ENCODE measurements at places on chromosomes 2 and 18.

GRCh38 chr2:119174216-119174992 lies 15.9 kb upstream of the C1QL2 start:
- peak; percentile 28 for DNase-seq

- no peak for DNase-seq
Observed at GRCh38 chr2:107312240-107312639, 426.3 kb upstream of the ST6GAL2 start.

DNA sequence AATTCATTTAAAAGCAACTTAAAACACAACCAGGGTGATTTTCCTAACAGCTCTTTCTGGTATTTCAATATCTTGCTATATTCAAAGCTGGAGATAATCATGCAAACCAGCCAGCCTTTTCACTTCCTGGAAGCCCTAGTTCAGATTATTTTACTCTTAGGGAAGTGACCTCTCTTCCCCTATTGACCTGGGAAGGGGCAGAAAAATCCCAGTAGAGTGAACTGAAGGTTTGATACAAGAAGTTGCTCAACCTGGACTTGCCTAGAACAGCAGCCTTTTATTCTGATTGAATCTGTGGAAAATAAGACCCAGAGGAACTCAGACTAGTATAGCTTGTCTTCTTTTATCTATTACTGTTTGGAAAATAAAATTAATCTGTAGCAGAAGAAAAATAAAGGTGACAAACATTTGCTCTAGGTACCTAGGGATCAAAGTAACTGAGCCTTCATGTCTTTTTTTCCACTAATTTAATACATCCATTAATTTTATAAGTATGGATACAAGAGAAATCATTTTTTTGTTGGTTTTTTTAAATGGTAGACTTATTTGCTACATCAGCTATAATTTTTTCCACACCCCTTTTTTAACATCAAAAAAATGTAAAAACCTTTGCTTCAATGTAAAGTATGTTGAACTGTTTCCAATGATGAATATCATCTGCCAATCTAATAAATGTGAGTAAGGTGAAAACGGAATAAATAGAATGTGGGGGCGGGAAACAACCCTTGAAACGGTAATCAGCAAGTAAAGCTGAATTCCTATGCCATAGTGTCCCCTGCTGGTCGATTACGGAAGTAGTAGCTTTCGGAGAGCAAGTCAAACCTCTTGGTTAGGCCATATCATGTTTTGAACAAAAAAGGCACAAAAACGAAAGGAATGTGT lies 629.9 kb downstream of the NRXN1 start:
- peak; percentile 29 for DNase-seq

DNA sequence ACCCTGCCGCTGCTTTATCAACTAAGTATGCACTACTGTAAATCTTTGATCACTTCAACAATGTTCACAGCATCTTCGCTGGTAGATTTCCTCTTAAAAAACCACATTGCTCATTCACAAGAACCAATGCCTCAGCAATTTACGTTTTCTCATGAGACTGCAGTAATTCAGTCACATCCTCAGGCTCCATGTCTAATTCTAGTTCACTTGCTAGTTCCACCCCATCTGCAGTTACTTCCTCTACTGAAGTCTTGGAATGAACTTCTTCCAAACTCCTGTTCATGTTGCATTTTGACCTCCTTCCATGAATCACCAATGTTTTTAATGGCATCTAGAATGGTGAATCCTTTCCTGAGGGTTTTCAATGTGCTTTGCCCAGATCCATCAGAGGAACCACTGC lies 35.8 kb downstream of the PRELID3A start:
- DNase-seq, result no peak

DNA sequence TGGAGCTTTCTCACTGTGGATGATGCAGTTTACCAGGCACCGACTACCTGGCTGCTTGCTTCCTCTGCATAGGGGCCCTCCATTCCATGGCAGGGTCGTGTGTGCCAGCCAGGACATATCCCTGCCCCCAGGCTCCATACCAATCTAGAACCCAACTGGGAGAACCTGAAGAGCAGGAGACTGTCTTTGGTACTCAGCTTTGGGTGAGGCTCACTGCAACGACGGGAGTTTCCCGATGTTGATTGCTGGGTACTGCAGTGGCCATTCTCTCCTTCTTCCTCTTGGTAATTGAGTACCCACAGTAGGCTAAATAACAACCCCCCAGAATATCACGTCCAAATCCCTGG lies 133.3 kb upstream of the SERTAD2 start:
- no peak for DNase-seq

DNA sequence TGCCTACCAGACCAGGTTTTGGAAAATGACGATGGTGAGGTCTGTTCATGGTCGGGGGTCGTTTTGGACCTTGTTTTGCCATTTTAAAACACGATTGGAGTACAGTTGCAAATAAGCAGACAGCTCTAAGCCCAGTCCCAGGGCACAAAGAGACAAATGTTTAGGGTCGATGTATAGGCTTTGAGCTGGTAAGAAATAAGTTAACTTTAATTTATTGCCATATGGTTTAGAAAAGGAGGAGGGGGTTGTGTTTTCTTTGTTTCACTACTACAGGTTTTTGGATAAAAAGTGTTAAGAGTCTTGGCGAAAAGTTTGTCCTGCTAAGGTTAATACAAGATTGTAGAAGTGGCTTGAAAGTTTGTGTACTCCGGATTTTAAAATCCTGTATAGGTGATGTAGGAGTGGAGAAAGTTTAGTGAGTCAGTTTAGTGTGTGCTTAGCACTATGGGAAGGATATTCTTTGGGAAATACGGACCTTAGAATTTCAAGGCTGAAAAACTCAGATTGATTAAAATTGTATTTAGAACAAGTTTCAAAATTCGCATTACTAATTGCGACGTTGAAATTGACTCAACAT lies 1.3 kb downstream of the KCMF1 start:
- DNase-seq, result no peak

DNA sequence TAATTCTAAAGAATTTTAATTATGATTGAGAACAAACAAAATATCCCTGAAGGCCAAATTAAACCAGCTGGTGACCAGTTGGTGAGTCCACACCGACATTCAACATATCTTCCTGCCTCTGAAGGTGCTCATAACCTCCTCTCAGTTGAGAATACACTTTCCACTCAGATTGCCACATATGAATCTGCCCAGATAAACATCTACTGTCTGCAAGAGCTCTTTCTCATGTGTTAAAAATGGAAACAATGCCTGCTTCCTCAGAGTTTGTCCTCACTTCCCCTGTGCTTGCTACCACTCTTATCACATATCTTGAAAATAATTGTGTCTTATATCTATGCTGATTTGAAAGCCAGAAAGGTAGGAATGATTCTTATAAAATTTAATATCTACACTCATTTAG lies 177.7 kb upstream of the GULP1 start:
- DNase-seq, result peak; percentile 33

GRCh38 chr18:40957533-40958070 lies 997.4 kb upstream of the PIK3C3 start:
- DNase-seq, result no peak

- no peak for DNase-seq
Observed at GRCh38 chr2:175834477-175834876, 167.6 kb downstream of the LNPK start.

GRCh38 chr2:184498936-184499335 lies 99.4 kb upstream of the ZNF804A start:
- DNase-seq, result no peak

GRCh38 chr2:64698177-64698643 lies 44.5 kb upstream of the SERTAD2 start:
- DNase-seq, result no peak

DNA sequence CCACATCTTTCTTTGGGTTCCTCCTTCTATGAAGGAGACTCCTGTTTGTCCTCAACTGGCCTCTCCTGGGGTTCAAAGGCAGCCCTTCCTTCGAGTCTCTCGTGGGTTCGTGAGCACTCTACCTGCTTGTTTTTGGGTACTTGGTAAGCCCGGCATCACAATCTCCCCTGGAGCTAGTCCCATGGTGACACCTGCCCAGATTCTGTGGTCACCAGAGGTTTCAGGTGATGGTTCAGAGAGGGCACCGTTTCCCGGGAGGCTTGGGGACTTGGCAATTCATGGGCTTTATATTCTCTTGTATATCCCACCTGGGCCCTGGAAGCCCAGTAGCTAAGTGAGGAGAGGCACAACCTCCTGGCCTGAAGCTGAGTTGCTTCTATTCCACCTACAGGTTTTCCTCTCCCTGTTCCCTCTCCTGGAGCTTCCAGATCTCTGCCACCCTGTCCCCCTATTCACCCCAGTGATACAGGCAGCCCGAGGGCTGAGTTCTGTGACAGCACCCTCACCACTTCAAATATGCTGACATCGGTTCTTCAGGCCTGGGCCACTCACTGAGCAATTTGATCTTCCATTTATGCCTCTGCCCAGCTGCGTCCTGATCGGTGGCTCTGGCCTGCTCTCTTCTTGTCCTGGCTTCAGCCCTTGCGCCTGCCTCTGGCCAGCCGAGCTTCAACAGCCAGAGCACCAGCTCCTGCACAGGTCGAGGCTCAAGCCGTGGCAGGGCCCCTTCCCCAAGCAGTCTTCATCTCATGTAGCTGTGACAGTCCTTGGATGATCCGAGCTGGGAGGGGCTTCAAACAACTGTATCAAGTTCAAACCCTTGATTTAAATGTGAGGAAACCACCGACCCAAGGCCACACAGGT lies 91.5 kb downstream of the MSH2 start:
- DNase-seq, result no peak

Measured in AG10803 (cell line).